ENCODE measurements at places on chromosomes 2 and 18.
A peak's percentile ranks its signal among the peaks of the same experiment; 100 is the strongest.

GRCh38 chr2:149005471-149006077 is 32.9 kb upstream of the LYPD6B start:
- no peak for DNase-seq

DNA sequence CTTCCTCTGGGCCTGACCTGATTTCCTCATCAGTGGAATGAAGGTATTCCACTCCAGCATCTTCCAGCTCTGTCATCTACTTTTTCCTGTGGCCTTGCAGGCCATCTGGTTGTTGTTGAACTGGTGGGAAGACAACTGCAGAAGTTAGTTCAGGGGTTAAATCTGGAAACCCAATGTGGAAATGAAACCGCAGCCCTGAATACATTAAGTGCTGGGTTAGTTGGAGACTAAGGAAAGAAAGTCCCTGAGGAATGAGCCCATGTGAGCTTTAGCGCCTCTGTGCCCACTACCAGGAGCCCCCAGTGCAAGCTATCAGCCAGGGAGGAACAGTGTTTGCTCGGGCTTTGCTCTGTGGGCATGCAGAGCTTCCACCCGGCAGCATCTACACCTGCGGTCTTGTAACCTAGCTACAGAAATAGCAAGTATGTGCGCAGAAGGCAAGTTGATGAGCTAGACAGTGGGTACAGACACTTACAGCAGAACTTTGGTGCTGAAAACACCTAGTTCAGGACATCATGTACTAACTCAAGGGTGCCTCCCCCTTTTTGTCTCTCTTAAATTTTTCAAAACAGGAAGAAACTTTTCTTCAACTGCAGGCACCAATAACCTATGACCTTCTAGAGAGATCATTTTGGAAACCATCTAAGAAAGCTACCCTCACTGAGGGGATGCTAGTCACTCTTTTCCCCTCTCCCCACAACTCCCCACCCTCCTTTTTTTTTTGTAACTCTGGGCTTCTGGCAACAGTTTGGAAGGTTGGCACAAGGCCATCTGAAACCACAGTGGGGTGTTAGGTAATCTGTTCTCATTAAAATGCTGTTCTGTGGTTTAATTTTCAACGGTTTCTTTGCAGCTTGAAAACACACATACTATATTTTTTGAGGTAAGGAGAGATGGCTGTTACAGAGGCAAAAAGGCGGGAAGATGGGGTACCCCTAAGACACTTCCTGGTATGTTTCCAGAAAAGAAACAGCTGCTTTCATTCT is 18.3 kb upstream of the CXCR4 start:
- no peak for DNase-seq

DNA sequence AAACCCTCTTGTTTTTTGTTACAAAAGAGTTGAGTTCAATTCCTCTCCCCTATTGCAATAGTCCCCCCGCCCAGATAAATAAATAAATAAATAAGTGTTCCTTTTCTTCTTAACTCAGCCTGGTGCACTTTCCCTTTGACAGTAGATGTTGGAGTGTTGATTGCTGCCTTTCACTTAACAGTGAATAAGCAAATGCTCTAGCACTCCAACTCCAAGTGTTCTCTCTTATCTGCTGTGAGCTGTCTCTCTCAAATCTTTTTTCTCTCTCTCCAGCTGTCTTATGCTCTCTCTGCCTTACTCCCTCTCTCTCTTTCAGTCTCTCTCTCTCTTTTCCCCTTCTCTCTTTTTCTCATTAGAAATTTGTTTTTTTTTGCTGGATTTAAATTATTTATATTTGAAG is 216.7 kb downstream of the TMX3 start:
- DNase-seq = no peak

DNA sequence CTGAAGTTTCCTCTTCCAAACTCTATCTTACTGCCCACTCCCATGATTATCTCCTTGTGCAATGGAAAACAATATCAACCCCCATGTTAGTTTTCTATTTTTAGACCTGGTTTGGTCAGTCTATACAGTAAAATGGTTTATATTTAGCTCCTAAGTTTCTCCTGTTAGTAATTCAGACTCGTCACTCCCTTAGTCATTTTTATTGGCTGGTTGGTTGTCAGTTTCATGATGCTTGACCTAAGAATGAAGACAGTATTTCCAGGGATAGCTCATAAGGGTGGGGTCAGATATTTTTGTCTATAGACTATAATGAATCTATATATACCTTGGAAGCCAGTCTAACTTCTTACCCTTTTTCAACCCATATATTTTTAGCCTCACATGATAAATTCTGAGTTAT is 61.4 kb upstream of the NEUROD1 start:
- no peak for DNase-seq

- DNase-seq = no peak
Measured at GRCh38 chr2:102425441-102426132, 2.6 kb downstream of the IL18RAP start.

DNA sequence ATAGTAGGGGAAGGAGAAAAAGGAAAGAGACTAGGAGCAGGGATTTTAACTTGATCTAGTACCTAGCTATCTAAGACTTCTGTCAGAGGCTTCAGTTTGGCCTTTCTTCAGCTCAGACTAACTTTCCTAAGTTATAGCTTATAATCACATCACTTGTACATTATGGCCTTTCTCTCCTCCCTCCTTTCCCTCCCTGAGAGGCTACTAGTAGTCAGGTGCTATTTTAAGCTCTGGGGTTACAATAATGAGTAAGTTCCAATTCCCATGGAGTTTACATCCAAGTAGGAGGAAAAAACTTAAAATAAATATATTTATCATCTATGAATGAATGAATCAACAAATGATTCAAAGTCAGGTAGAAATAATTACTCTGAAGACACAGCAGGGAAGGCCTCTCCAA is 90.8 kb upstream of the CDKL4 start:
- DNase-seq = no peak

DNA sequence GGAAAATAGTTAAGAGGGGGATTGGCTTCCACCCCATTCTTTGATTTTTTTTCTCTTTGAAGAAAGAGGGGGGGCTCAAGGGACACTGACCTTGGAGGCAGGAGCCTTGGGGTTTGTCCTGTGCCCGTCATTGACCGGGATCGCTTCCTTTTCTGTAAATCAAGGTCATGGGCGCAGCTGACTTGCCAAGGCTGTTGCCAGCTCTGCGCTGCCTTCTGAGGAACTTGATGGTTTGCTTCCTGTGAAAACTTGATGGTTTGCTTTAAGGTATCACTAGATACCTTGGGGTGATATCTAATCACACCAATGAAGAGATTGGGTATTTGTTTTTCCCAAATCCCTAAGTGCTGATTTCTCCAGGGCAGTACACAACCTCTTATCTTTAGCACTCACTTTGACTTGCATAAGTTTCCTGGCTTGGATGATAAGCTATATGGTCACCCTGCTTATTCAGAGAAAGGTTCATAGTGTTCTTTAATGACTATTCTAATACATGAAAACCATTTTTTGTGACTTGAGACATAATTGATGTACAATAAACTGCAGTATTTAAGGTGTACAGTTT is 56.0 kb downstream of the DGKD start:
- no peak for DNase-seq

- DNase-seq = no peak
Measured at GRCh38 chr2:2464094-2464493, 133.0 kb upstream of the MYT1L start.

DNA sequence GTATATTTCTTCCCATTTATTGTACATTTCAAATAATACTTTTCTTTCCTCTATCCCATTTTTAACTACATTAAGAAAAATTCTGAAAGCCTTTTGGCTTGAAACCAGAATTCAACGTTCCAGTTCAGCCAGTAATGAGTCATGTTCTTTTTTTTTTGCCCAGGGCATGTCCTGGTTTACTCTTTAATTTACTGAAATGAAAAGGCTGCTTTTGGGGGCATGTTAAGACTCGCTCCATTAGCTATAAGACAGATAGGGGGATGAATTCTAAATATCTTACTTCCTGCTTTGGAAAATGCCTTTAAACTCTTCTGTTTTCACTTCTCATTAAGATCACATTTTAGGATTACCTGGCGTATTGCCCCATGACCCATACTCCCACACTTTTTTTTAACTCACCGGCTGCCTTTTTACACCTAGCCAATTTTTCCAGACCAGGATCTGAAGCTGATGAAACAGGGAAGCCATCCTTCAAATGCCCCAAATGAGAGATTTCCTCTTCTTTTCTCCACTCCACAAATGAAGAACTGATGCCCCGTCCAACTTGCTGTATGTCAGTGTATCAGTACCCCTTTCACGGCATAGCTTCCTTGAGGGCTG is 585 bp downstream of the ABCA12 start:
- no peak for DNase-seq

DNA sequence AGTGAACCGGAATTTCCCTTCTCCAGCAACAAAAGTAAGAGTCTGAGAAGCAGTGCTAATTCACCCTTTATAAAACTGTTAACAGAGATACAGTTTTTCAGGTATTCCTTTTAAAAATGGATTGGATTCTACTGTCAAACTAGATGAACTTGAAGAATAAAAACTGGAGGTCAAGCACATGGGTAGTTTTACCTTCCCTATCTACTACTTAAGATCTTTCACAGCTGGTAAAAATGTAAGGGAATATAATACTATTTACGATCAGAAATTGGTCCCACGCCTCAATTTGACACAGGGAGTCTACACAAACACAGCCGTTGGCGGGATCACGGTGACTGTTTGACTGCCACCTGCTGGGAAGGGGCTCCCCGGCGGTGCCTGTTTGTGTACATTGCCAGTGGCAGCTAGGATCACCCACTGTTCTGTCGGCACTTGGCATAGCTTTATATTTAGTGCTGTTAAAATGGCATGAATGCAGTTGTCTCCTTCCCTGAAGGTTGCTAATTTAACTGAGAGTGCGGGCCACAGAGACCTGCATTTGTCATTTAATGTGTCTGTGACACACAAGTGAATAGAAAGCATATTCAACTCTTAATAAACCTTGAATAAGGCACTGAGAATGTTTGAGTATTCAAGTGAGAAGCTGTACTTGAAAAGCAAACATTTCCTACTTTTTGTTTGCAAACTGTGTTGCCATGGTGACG is 59.5 kb downstream of the ABCG8 start:
- no peak for DNase-seq

GRCh38 chr2:42905341-42906110 is 113.1 kb upstream of the HAAO start:
- no peak for DNase-seq

- no peak for DNase-seq
Measured at GRCh38 chr18:62730941-62731340, 15.6 kb downstream of the PHLPP1 start.

- DNase-seq = no peak
Measured at GRCh38 chr2:15786901-15787300, 153.4 kb upstream of the MYCN start.

- DNase-seq = peak; percentile 55
Measured at GRCh38 chr2:86038291-86039081, 67.2 kb downstream of the POLR1A start.

GRCh38 chr2:9519250-9519649 is 36.4 kb downstream of the ADAM17 start:
- no peak for DNase-seq

DNA sequence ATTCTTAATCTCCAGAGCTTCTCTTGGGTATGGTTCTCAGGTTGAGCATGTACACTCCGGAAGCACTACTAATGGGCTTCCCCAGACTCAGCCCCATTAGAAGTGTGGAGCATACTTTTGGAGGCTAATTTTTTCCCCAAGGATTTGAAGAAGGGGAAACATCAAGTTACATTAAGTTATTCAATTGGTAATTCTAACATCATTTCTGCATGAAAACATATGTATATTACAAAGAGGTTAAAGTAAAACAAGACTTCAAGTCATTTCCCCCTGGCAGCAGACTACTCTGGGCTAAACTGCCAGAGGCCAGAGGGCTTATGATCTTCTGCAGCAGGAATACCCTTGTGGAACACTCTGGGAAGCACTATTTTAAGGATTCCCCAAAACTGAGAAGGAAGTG is 227.7 kb upstream of the STK17B start:
- no peak for DNase-seq

DNA sequence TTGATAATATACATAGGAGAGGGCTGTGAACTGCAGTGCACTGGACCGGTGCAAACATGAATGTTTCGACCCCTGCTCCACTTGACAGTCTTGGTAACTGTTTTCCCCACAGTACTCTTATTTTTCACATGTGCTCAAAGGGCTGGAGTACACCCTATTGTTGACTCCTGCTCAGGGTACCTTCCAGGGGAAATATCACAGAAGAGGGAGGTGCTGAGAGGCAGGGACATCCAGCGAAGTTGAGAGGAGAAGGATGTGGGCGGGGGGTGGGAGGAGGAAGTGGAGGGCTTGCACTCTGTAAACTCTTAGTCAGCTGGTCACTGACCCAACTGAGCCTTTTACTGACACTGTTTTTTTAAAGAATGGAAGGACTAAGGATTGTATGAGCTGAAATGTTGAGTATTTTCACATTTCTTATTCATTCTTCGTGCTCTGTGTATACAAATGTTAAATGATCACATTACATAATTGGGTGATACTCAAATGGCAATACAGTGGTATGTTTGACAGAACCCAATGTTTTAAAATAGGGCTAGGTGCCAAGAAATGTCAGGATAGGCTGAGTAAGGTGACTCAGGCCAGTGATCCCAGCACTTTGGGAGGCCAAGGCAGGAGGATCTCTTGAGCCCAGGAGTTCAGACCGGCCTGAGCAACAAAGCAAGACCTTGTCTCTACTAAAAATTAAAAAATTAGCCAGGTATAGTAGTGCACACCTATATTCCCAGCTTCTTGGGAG is 10.0 kb downstream of the INPP4A start:
- no peak for DNase-seq

GRCh38 chr2:190467575-190468083 is 59.5 kb downstream of the MFSD6 start:
- DNase-seq = no peak

GRCh38 chr2:207939342-207940108 is 85.8 kb downstream of the PLEKHM3 start:
- DNase-seq = no peak

GRCh38 chr18:76689646-76690264 is 132.6 kb upstream of the ZNF236 start:
- DNase-seq = no peak

DNA sequence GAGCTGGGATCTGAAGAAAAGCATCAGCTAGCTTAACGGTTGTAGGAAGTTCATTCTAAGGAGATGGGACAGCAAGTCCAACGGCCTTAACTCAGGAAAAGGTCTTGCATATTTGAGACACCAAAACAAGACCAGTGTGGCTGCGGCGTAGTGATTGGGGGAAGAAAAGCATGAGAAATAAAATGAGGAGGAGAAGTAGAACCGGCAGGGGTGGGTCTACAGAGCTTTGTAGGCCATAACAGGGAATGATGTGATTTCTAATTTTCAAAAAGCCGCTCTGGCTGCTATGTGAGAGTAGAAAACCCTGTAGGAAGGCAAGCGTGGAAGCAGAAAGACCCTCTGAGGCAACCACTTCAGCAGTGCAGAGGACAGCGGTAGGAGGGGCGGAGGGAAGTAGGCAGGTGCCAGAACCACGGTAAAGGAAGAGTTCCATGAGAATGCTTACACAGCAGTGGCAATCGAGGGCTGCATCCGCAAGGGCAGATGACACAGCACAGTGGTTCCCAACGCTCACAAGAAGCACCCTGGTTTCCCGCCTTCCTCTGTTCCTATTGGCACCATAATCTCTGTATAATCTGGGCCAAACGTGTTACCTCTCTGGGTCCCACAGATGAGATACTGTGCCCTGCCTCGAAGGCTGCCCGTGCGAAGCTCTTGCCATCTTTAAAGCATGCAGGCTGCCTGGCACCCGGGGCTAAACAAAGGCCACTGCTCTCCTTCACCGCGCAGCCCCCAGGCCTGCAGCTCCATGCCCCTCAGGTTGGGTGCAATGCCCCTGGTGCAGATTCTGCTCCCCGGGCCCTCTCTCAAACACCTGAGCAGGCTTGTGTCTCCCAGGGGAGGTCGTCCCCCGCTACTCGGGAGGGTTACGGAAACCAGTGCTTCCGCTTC is 795 bp downstream of the ANKRD39 start:
- no peak for DNase-seq

Measured in stimulated activated CD4-positive, alpha-beta T cell treated with anti-CD3 and anti-CD28 coated beads, TNF-alpha, amount 100 ng/mL, for 24 hours (primary cell).